Heart left ventricle (tissue), 16 donors: ENCODE measurements at places on chromosomes 6 and 20. TPM values are rescaled to one million over a fixed set of nuclear protein-coding genes. Genes with fewer than 3 reads are reported as not detected.

Gene C6orf52
- polyA plus RNA-seq = 0.15 TPM

Gene TMEM74B
- polyA plus RNA-seq = 0.55 TPM

Gene KCNK5
- polyA plus RNA-seq = 0.25 TPM

Gene TCP1
- 89.2 TPM for polyA plus RNA-seq
